ENCODE measurements at places on chromosomes 5 and 9.

DNA sequence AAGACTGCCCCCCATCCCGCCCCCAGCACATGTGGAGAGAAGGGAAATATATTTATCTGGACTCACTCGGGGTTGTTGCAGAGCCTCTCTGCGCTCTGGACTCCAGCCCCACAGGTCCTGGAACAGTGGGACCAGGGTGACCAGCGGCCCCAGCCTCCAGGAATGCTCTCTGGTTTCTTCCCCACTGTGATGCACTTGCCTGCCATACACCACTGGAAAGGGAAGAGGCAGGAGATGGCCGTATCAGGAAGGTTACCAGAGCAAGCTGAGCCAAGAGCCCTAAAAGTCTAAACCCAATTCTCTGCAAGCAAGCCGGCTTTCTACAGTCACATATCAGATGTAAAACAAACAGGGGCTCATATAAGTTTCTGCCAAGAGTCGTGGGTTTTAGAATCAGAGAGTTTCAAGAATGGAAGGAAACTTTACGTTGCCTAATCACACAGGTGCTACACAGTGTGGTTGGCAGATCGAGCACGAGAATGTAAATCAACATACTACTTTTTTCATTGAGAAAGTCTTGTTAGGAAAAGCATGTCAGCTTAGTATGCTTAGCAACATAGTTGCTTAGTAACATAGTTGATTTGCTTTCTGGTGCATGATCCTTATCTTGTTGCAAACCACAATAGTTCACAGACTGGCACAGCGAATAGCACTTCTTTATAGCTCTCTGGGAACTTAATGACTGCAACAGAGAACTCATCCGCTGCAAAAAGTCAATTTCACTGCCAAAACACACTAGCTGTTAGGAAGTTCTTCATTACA lies 201.2 kb downstream of the TARS1 start:
- DNase-seq: peak; percentile 10

GRCh38 chr9:123225374-123225813 lies 43.0 kb downstream of the STRBP start:
- peak; percentile 89 for DNase-seq

GRCh38 chr5:143205883-143206195 lies 197.6 kb downstream of the NR3C1 start:
- no peak for DNase-seq

DNA sequence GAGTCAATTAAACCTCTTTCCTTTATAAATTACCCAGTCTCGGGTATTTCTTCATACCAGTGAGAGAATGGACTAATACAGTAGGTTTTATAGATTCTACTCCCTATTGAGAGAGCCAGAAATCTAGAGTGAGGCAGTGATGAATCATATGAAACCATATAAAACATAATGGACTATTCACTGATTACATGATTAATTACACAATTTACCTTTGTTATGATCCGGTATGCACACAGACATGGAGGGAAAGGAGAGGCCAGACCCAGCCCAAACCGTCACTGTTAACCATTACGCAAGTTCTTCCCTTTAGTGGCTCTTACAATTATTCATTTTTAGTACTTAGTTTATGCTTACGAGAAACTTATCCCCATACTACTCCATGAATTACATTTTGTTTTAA lies 205.0 kb downstream of the DNAH5 start:
- DNase-seq: no peak

DNA sequence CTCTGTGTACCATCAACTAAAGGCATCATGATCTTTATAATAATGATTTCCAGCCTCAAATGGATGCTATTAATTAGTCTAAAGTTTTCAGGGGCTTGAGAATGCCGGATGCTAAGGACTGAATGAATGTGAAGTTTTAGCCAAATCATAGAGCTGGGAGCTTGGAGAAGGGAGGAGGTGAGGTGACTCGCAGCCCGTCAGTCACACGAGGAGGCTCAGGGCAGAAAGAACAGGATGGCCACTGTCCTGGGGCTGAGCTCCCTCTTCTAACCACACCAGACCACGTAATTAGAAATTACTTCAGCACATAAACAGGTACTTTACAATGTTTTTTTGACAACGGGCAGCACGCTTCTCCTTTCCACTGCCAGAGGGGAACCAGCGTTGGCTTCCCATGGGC lies 222.6 kb downstream of the NPR3 start:
- no peak for DNase-seq

DNA sequence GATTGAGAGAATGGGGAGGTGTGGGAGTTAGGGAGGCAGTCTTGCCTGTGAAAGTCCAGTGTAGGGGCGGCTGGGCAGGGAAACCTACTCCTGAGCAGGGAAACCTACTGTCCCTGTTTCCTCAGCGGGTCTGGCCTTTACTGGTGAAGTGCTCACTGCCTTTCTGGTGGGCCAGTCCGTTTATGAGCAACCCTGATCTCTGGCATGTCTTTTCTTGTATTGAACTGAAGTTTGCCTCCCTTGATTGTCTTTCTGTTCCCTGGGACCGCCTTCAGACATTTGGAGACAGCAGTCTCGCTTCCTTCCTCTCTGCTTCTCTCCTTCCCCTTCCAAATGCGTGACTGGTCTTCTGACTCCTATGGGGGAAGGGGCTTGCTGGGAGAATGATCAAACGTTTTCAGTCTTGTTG lies 2.9 kb downstream of the SNX18 start:
- DNase-seq: no peak

GRCh38 chr5:88172847-88173758 lies 95.5 kb downstream of the TMEM161B start:
- no peak for DNase-seq
